AG20443 (cell line): ENCODE measurements at places on chromosomes 4 and X.

DNA sequence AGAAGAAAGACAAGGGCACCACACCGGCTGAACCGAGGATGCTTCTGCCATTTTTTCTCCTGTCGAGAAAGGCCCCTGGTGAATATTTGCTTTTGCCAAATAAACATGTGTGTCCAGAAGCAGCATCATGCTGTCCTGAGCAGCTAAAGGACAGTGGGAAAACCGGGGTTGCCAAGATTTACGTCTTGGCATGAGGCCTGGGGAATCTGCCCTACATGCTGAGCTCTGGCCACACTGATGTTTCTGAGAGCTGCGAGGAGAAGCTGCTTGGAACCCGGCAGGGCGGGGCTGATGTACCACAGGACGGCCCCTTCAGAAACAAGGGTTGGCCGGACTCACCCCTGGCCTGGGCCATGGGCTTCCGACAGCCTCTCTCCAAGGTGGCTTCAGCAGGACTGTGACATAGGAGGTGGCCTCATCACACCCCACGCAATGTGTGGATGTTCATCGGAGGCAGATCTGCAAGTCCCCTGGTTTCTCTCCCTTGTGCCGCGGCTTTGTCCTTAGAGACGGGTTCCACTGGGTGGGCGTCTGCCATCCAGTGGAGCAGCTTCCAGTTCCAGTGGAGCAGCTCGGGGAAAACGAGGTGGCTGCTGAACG is 42.2 kb upstream of the SORCS2 start:
- peak; percentile 53 for DNase-seq

DNA sequence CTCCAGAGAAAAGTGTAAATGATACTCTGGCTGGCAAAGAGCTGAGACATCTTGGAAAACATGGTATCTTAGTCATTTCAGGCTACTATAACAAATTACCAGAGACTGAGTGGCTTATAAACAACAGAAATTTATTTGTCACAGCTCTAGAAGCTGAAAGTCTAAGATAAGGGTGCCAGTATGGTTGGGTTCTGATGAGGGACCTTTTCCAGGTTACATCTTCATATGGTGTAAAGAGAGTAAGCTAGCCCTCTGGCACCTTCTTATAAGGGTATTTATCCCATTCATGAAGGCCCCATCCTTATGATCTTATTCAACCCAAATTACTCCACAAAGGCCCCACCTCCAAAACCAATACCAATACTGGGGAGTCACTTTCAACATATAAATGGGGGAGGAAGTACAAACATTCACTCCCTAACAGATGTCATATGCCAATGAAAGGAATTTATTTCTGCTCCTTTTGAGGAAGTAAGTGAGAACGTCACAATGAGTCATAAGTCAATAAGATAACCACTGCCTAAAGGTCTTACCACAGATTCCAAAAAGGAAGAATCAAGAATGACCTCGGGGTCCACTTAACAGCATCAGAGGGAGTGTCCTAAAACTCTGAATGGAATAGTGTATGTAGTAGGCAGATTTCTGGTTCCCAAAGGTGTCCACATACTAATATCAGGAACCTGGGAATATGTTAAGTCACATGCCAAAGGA is 246.6 kb downstream of the OPHN1 start:
- DNase-seq, result no peak

GRCh38 chr4:45472490-45472889 is 651.4 kb downstream of the GABRG1 start:
- no peak for DNase-seq

DNA sequence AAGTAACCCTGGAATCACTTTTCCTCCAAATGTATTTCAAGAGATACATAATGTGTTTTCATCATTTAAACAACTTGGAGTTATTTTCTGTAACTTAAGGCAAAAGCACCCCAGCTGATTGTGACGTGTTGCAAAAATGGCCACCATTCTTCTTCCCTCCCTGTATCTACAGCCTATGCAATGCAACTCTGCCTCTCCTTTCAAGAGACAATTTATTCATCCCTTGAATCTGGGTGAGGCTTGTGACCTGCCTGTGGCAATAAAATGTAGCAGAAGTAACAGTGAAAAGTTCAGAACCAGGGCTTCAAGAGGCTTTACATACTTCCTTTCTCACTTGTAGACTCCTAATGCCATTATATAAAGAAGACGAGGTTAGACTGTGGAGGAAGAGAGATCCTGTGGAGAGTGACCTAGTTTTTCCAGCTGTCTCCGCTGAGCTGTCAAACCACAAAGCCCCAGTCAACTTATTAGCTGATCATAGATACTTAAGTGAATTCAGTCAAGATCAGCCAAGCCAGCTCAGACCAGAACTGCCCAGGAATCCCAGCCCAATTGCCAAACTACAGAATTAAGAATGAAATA is 81.0 kb upstream of the KLF3 start:
- DNase-seq, result no peak

DNA sequence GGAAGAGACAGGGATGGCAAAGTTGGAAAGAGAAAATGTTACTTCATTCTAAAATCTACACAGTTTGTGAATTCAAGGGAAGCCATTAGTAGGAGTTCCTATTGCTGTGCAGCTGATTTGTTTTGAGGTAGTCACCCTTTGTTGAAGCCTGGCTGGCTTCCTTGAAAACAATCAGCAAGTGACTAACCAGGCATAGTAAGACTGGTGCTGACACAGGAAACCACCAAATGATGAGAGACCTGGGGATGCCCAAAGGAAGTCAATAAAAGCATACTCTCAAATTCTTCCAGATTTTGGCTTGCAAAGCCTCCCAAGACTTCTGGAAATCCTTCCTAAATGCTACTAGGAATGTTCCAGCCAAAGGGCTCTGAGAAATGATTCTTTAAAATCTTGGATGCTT is 23.9 kb upstream of the PRDM8 start:
- DNase-seq, result peak; percentile 66

DNA sequence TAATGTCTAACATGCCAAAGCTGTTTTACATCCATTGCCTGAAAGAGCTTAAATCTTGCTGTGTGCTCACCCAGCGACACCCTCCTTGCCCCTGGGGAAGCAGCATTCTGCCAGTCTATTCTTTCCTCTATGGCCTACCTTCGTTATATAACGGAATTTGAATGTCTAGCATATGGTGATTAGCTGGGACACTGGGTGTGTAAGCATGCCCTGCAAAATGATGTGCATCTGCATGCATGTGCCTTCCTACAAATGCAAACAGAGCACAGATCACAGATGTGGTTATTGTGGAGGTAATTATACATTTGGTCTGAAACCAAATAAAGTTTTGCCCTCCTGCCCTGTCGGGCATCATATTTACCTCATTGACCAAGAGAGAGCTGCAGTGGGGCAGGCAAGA is 90.8 kb downstream of the NHS start:
- no peak for DNase-seq

GRCh38 chr4:93617606-93618005 is 210.9 kb upstream of the ATOH1 start:
- DNase-seq, result no peak

DNA sequence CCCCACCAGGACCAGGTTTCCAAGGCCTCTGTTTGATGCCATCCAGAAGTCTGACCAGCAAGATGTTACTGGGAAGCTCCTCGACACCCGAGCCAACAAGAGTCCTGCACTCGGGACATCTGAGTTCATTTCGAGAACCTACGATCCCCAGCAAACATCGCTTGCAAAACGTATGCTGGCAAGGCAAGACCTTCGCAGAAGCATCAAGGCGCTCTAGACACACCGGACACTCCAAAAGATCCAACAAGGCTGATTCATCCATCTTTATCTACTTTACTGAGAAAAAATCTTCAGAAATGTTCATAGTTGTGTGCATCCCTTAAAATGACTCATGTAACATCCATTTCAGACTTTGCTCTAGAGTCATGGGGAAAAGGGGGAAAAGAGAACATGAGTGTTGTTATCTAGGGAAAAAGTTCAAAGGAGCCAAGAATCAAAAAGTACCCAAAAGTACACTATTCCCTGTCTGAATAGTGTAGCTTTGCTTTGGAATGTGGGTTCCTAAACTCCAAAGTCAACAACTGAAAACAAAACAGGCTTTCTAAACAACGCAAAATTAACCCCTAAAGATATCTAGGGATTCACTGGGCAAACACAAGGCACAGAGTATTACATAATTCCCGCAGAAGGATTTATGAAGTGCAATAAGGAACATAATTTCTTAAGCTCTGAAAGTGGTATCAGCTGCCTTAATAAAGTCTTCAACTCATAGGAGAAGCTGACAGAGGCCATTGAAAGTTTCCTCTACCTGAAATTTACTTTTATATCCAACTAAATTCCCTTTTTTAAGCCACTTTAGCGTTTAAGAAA is 1.6 kb downstream of the SH3RF1 start:
- DNase-seq, result peak; percentile 50

- DNase-seq, result no peak
These were observed 150.6 kb upstream of the ANKRD50 start for GRCh38 chr4:124863040-124863545.

DNA sequence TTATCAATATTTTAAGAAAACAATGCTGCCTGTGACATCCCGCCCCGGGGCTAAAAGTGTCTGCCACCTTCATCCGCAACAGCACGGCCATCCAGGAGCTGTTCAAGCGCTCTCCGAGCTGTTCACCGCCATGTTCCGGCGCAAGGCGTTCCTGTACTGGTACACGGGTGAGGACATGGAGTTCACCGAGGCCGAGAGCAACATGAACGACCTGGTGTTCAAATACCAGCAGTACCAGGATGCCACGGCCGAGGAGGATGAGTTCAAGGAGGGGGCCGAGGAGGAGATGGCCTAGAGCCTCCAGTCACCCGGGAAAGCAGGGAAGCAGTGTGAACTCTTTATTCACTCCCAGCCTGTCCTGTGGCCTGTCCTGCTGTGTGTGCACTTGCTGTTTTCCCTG is 12.1 kb upstream of the KLHL13 start:
- DNase-seq, result no peak

- DNase-seq, result no peak
These were observed 185.8 kb upstream of the C1QTNF7 start for GRCh38 chr4:15242021-15242420.

GRCh38 chrX:149073479-149073878 is 431.6 kb downstream of the IDS start:
- no peak for DNase-seq

DNA sequence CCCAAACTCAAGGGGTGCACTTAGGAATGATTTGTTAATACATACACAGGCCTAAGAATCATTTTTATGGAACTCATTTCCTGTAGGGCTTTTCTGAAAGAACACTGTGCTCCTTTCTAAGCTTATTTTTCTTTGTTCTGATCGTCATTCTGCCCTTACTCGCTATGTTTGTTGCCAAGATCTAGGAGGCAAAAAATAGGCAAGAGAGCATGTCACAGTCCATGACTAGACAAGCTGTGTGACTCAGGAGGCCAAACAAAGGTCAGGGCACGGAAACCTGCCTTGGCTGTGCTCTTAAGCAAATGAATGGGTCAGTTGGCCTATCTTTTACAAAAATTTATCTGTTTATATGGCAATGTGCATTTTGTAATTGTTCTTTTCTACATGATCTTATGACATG is 42.5 kb upstream of the C1GALT1C1 start:
- peak; percentile 71 for DNase-seq

GRCh38 chr4:128823025-128823661 is 13.6 kb downstream of the JADE1 start:
- peak; percentile 82 for DNase-seq

- DNase-seq, result no peak
These were observed 165.5 kb downstream of the HS3ST1 start for GRCh38 chr4:11263208-11263607.

GRCh38 chr4:140092094-140092851 is 61.7 kb downstream of the MAML3 start:
- DNase-seq, result peak; percentile 32

- DNase-seq, result no peak
These were observed 7.0 kb upstream of the AMTN start for GRCh38 chr4:70511365-70511764.

GRCh38 chrX:110157444-110157843 is 154.5 kb downstream of the TMEM164 start:
- DNase-seq, result no peak

DNA sequence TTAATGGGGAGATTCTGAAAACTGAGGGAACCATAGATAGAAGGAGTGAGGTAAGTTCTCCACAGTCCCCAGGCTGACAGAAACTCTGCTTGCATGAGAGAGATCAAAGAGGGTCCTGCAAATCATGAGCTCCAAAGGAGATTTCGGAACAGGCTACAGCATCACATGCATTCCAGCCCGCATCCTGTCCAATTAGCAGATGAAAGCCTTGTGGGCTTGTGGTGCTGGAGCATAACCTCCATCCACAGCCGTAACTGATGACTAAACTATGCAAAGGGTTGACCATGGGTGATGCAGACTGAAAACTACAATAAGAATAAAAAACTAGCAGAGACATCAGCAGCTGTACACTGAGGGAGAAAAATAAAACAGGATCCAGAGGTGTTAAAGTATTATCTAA is 654.5 kb downstream of the TLL1 start:
- DNase-seq, result no peak

DNA sequence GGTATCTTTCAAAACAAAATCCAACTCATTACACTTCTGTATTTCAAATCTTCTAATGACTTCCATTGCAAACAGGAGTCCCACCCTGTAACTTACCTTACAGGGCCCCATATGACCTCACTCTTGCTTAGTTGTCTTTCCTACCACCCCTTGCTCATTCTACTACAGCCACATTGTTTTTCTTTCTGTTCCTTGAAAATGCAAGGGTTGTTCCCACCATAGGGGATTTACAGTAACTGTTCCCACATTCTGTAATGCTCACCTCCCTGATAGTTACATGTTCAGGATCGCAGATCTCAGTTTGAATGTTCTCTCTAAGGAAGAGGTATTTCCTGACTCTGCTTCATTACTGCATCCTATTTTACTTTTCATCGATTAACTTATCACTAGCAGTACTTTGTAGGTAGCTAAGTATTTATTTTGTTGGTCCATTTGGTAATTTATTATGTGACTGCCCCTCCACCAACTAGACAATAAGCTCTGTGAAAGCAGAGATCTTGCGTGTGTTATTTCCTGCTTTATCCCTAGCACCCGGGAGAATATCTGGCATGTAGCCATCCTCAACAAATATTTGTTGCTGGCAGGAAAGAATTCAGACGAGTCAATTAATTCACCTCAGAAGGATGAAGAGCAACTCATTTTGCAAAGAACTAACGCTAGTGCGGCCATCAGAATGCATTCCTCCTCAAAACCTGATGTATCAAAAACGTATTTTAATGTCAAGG is 21.4 kb downstream of the MAOB start:
- no peak for DNase-seq

- no peak for DNase-seq
These were observed 9.3 kb downstream of the STX18 start for GRCh38 chr4:4532371-4533154.

GRCh38 chr4:86816501-86817273 is 32.5 kb downstream of the SLC10A6 start:
- DNase-seq, result peak; percentile 88

DNA sequence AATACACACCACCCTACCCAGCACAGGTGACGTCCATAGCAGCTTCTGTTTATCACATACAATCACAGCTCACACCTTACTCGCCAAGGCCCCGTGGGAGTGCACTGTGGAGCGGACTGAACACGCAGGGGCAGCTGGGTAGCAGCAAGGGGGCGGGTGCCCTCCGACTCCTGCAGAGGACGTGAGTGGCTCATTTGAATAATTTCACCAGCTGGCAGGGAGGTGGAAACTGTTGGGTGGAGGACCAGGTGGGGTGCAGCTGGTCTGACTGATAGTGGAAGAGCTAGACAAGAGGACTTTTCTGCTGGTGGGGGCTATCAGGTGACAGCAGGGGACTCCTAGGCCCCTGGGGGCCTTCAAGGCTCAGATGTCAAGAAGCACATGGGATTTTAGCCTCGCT is 16.3 kb downstream of the MAN2B2 start:
- no peak for DNase-seq

GRCh38 chr4:136442447-136442846 is 1089.8 kb downstream of the PCDH18 start:
- no peak for DNase-seq

GRCh38 chr4:105267280-105267679 is 120.6 kb downstream of the TET2 start:
- no peak for DNase-seq
